ENCODE measurements at places on chromosomes 11 and 22.

DNA sequence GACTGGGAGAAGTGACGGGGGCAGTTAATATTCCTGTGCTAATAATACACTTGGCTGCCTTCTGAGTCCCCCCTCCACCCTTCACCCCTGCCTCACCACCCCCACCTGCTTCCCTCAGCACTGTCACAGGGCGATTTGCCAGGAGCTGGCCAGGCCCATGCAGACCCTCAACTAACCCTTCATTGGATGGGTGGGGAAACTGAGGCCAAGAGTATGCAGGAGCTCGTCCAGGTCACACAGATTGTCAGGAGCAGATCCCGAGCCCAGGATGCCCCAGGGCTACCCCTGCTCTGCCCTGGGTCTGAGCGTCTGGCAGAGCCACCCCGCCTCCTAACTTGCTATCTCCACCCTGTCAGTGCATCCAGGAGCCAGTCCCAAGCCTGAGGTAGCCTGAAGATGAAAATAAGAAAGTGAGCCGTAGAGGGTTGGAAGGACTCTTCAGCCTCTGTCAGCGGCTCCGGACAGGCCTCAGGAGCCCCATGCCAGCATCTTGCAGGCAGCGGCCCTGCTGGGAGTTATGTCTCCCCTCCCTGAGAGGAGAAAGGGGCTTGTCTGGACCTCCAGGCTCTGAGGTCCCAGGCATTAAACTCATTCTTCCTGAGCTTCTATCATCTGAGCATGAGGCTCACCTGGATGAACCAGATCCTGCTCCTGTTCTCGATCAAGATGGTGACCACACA is 6.2 kb downstream of the TPBGL start:
- peaks cover 40% of the 10 kb centered on the region for H3K27me3 ChIP-seq
- no peak overlapping the region for H3K4me3 ChIP-seq
- no peak overlapping the region for H3K27ac ChIP-seq
- peaks cover 11% of the 10 kb centered on the region for H3K4me1 ChIP-seq
- no peak for DNase-seq

- H3K27me3 ChIP-seq = no peaks in the 10 kb centered on the region
- peak overlapping the region; percentile 68 for H3K27ac ChIP-seq
- H3K36me3 ChIP-seq = no peaks in the 10 kb centered on the region
Measured at GRCh38 chr11:19963697-19964387, 196.4 kb downstream of the DBX1 start.

- H3K4me1 ChIP-seq = no peaks in the 10 kb centered on the region
- H3K36me3 ChIP-seq = peaks cover 2% of the 10 kb centered on the region
- no peak overlapping the region for H3K4me3 ChIP-seq
- no peak for DNase-seq
Measured at GRCh38 chr11:87110443-87111131, 72.9 kb downstream of the TMEM135 start.

- no peak overlapping the region for H3K4me3 ChIP-seq
- peaks cover 11% of the 10 kb centered on the region for H3K4me1 ChIP-seq
- no peak overlapping the region for H3K27ac ChIP-seq
- peaks cover 7% of the 10 kb centered on the region for H3K36me3 ChIP-seq
- peaks cover 45% of the 10 kb centered on the region for H3K27me3 ChIP-seq
- no peak for DNase-seq
Measured at GRCh38 chr11:130431801-130432200, 3.4 kb upstream of the ADAMTS8 start.

- H3K27me3 ChIP-seq = no peaks in the 10 kb centered on the region
- H3K36me3 ChIP-seq = no peaks in the 10 kb centered on the region
Measured at GRCh38 chr11:75579841-75580240, 17.8 kb downstream of the SERPINH1 start.

GRCh38 chr11:17449158-17449557 is 27.5 kb downstream of the ABCC8 start:
- H3K4me3 ChIP-seq = no peak overlapping the region
- no peak overlapping the region for H3K27ac ChIP-seq
- DNase-seq = no peak
- H3K4me1 ChIP-seq = no peaks in the 10 kb centered on the region

DNA sequence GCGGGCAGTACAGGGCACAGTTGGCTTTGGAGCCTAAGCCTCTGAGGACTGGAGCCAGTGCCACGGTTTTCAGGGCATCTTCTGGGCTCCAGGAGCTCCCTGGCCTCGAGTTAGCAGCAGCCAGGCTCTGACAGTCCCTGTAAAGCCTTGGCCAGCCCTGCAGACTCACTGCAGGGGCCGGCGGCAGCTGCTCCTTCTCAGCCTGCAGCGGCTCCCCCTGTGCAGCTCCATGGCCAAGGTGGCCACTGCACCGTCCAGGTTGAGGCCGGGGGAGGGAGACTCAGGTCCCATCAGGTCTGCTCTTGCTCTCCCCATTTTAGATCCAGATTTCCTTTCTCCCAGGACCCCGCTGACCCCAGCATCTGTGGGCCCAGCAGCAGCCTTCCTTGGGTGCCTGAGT is 1461.1 kb downstream of the BRD1 start:
- DNase-seq = no peak
- no peaks in the 10 kb centered on the region for H3K4me1 ChIP-seq
- peaks cover 5% of the 10 kb centered on the region for H3K27me3 ChIP-seq
- no peaks in the 10 kb centered on the region for H3K36me3 ChIP-seq
- no peak overlapping the region for H3K4me3 ChIP-seq
- H3K27ac ChIP-seq = no peak overlapping the region

GRCh38 chr22:24985826-24986214 is 33.3 kb downstream of the KIAA1671 start:
- H3K4me1 ChIP-seq = peaks cover 16% of the 10 kb centered on the region
- DNase-seq = no peak
- peak overlapping the region; percentile 27 for H3K27ac ChIP-seq

GRCh38 chr22:20810645-20811044 is 36.7 kb downstream of the SERPIND1 start:
- peaks cover 7% of the 10 kb centered on the region for H3K4me1 ChIP-seq
- DNase-seq = no peak
- H3K27me3 ChIP-seq = no peaks in the 10 kb centered on the region

GRCh38 chr11:23359297-23359696 is 499.0 kb upstream of the CCDC179 start:
- no peaks in the 10 kb centered on the region for H3K4me1 ChIP-seq
- no peak for DNase-seq
- H3K27ac ChIP-seq = no peak overlapping the region
- H3K27me3 ChIP-seq = no peaks in the 10 kb centered on the region

DNA sequence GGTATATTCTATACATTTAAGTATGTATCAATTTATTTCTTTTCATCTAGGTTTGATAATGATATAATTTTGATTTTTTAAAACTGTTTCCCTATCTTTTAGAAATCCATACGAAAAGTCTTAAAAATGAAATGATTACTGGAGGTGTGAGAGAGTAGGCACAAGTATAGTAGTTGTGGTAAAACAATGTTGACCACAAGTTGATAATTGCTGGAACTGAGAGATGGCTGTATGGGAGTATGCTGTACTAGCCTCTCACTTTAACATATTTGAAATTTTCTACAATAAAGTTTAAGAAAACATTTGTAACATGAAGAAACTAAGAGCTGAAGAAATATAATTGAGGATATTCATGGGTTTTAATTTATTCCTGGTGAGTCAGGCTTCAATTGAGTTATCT is 30.0 kb downstream of the FSHB start:
- DNase-seq = no peak
- H3K36me3 ChIP-seq = no peaks in the 10 kb centered on the region
- H3K4me1 ChIP-seq = peaks cover 2% of the 10 kb centered on the region

- H3K27ac ChIP-seq = no peak overlapping the region
- no peaks in the 10 kb centered on the region for H3K27me3 ChIP-seq
- no peaks in the 10 kb centered on the region for H3K36me3 ChIP-seq
- DNase-seq = no peak
- H3K4me1 ChIP-seq = no peaks in the 10 kb centered on the region
- H3K4me3 ChIP-seq = no peak overlapping the region
Measured at GRCh38 chr11:38153985-38154384, 1555.9 kb upstream of the RAG2 start.

DNA sequence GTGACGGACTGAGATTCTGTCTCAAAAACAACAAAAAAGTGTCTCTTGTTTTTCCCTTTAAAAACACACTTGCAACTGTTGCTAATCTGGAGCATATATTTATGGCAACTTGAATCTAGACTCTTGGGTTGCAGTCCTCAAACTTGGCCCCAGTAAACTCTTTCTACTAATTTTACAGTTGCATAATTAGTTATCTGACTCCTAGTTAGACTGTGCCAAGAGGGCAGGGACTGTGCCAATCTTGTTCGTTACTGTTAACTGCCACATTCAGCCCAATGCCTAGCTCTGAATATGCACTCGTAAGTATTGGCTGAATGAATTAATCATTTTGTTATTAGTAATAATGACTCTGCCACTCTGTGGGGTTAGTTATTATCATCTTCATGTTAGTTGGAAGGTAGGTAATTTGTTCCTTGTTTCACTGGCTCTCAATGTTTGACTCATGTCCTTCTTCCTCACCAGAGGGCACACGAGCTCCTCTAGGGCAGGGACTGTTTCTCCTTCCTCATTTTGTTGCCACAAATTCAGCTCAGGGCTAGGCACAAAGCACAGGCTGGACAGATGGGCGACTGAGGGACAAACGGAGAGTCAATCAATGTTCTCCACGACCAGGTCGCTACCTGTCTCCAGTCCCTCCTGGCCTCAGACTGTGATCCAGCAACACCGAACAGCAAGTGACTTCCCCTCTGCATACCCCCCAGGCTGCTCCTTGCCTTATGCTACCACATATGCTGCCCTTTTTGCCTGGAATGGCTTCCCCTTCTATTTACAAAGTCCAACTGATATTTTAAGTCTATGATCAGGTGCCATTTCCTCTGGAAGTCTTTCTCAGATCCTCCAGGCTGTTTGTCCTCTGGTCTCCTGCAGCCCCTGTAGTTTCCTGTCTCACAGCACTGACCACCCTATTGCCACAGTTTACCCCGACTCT is 9.0 kb downstream of the CLPB start:
- peaks cover 48% of the 10 kb centered on the region for H3K4me1 ChIP-seq
- H3K27ac ChIP-seq = no peak overlapping the region
- H3K4me3 ChIP-seq = no peak overlapping the region

DNA sequence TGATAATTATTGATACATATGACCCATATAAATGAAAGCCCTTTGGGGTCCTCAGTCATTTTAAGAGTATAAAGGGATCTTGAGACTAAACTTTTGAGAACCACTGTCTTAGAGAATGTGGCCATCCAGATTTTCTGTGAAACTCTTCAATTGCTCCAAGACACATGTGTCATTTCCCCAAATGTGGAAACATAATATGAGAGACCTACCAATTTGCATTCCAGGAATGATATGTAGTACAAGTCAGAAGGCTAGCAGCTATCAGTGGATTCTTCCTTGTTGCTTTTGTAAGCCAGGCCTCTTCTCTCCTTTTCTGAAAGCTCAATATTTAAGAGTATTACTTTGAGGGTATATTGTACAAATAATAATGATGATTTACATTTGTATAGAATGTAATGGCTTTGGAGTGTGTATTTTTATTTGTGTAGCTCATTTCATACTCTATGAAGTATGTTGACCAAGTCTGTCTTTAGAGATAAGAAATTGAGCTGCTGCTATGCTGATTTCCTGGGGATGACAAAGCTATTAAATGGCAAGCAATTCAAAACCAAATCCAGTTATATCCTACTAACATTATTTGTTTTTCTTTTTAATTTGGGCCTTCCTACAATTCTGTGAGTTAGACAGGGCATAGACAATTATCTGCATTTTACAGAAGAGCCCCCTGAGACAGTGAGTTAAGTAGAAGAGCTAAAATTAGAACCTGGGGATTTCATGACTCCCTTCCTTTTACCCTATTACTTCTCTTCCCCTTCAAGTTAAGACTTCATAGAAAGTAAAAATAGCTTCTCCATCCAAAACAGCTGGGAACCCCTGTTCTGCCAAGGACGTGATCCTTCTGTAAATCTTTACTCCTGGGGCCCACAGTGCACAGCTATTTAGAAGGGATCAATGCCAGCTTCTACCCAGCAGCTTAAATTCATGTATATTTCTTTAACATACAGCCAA is 131.9 kb downstream of the WNT11 start:
- peaks cover 7% of the 10 kb centered on the region for H3K36me3 ChIP-seq
- no peaks in the 10 kb centered on the region for H3K27me3 ChIP-seq
- no peak overlapping the region for H3K4me3 ChIP-seq
- DNase-seq = no peak
- no peak overlapping the region for H3K27ac ChIP-seq
- peaks cover 17% of the 10 kb centered on the region for H3K4me1 ChIP-seq

GRCh38 chr11:47384498-47384897 is 6.2 kb upstream of the SPI1 start:
- H3K4me3 ChIP-seq = no peak overlapping the region
- no peaks in the 10 kb centered on the region for H3K27me3 ChIP-seq
- no peaks in the 10 kb centered on the region for H3K36me3 ChIP-seq
- H3K4me1 ChIP-seq = peaks cover 6% of the 10 kb centered on the region
- H3K27ac ChIP-seq = no peak overlapping the region
- DNase-seq = no peak

DNA sequence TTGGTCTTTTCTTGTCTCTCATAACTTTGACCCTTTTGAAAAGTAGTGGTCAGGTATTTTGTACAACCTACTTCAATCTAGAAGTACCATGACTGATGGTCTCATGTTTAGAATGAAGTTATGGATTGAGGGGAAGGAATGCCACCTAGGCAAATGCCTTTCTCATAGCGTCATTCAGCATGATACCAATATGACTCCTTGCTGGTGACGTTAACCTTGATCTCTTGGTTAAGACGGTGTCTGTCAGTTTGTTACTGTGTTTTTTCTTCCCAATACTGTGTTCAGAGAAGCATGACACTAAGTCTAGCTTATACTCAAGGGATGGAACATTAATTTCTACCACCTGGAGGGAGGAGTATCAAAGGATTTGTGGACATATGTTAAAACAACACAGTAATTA is 130.9 kb downstream of the KIF18A start:
- no peak overlapping the region for H3K4me3 ChIP-seq
- H3K4me1 ChIP-seq = no peaks in the 10 kb centered on the region
- H3K27ac ChIP-seq = no peak overlapping the region
- H3K27me3 ChIP-seq = peaks cover 5% of the 10 kb centered on the region
- no peaks in the 10 kb centered on the region for H3K36me3 ChIP-seq
- no peak for DNase-seq

DNA sequence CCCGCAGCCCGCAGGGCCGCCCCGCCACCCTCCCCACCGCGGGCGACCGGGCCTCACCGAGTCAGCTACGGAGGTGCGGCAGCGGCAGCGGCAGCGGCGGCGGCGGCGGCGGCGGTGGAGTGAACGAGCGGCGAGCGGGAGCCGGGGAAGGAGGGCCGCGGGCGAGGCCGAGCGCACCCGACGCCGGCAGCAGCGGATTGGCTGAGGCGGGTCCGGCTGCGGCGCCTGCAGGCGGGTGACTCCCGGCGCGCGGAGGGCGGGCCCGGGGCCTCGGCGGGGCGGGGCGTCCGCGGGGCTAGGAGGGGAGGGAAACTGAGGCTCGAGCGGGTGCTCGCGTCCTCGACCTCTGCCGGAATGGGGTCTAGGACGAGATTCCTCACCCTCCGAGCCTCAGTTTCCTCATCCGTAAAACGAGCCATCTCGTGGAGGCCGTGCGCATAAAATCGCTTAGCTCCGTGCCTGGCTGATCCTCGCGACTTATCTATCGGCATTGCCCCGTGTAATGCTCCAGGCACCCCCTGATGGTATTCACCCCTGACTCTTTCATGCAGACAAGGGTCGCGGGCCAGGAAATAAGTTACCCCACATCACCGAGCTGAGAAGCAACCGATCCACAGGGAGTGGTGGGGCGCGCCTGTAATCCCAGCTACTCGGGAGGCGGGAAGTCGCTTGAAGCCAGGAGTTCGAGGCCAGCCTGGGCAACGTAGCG is at the start of gene CPT1A:
Gene CPT1A, minus strand, starts transcription at position 199 of the 709 bp plus-strand sequence. CDS start 26,442 bp downstream, outside the sequence.
- peak within 1 kb of the TSS; percentile 39 for H3K27ac ChIP-seq
- DNase-seq = peak; percentile 57
- H3K4me3 ChIP-seq = peak within 1 kb of the TSS; percentile 95
- H3K27me3 ChIP-seq = no peaks in the 10 kb centered on the region
- no peaks in the 10 kb centered on the region for H3K36me3 ChIP-seq
- H3K4me1 ChIP-seq = peaks cover 20% of the 10 kb centered on the region

All from T-helper 17 cell (primary cell).